GM19239 (cell line): ENCODE measurements at places on chromosomes 13 and 19.
A peak's percentile ranks its signal among the peaks of the same experiment; 100 is the strongest.

DNA sequence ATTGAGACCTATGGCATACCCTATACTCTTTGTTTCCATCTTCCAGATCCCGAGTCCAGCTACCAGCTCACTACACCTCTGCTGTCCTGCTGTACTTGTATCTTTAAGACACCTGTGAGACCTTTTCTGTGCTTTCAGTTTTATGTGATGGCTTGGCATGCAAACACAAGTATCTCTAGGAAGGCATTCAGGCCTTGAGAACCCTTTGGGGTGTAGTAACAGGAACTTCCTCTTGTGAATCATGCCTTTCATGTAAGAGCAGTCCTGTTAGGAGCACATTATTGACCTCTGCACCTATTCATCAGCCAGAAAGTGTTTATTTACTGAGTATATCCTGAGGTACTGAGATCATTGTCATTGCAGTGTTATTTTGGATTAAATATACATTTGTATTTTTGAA lies 87.0 kb upstream of the HTR2A start:
- peak; percentile 36 for DNase-seq

DNA sequence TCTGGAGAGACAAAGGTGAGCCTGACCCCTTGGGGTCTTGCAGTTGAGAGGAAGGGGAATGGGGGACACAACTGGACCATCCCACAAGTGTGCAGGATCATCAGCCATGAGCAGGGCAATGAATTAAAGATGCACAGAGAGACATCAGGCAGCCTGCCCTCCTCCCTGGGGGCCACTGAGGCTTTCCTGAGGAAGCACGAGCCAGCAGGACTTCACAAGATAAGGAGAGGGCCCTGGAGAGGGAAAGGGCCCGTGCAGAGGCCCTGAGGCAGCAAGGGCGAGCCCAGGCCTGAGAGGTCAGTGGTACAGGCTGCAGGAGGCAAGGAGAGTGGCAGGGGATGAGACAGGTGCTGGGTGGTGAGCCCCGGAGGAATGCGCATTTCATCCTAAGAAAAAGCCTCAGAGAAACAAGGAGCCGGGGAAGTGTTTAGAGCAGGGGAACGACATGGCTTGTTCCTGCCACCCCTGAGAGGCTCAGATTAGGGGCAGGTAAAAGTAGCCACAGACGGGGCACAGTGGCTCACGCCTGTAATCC lies 9.0 kb upstream of the PRKD2 start:
- DNase-seq = no peak

- DNase-seq = no peak
Observed at GRCh38 chr13:111370570-111371535, 50.4 kb downstream of the TEX29 start.

DNA sequence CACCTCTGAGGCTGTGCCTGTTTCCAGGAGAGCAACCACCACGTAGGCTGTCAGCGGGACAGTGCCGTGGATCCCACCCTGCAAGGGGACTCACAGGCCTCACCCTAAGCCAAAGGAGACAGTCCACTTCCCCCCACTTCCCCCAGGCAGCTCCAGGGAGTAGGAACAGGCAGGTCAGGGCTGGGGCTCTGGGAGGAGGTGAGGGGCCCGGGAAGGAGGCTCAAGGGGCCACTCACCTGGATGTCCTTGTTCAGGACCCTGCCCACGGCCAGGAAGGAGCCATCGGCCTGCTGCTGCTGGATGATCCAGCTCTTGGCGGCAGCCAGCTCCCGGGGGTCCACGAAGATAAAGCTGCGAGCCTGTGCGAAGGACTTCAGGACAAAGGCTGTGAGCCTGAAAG lies 25.6 kb downstream of the F2RL3 start:
- no peak for DNase-seq

DNA sequence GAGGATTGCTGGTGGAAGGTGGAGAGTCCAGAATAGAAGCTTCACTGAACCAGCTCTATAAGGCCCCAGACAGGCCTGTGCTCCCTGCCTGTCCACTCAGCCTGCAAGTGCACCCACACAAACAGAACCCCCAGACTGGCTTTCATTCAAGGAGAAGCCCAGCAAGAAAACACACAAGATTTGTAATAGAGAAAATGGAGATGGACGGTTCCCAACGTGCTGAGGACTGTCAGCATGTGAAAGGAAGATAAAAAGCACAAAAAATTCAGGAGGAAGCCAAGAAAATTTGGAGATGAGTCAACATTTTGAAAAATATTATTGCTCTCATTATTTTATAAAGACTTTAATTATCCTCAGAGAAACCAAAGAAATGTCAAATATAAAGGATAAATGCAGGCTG lies 218.2 kb upstream of the SLC10A2 start:
- no peak for DNase-seq

- DNase-seq = no peak
Observed at GRCh38 chr19:14149509-14149994, 13.2 kb upstream of the ASF1B start.

- DNase-seq = no peak
Observed at GRCh38 chr13:110233181-110233950, 73.6 kb downstream of the COL4A1 start.

DNA sequence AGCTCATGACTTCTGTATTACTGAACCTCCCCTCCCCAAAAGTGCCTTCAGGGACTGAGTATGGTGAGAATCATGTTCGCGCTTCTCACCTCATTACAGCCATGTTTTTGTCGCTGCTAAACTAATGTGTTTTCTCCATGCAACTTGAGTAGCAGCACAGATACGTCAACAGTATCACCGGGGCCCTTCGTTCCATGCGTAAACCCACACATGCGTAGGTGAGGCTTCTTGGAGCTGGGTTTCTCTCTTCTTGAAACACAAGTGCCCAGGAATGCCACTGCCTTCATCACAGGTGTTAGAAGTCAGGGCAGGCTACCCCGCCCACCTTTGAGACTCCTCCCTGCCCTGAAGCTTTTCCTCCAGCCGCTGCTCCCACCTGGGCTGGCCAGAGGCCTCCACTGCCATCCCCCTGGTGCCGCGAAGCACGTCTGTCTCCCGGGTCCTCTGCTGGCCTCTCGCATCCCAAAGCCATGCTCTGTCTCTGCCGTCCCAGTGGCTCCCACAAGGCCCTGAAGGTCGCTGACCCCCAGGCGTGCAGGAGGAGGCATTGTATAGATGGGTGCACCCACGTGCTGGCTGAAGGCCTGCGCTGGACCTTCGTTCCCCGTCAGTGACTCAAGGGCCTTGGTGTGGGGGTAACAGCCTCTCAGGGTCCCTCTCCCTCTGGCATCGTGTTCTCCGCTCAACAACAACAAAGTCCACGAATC lies 135.3 kb upstream of the MCF2L start:
- no peak for DNase-seq

GRCh38 chr13:41622432-41623429 lies 165.4 kb downstream of the RGCC start:
- DNase-seq = no peak

GRCh38 chr19:3184847-3185460 lies 776 bp upstream of the NCLN start:
- no peak for DNase-seq

- DNase-seq = no peak
Observed at GRCh38 chr13:106003651-106004050, 531.8 kb downstream of the EFNB2 start.

DNA sequence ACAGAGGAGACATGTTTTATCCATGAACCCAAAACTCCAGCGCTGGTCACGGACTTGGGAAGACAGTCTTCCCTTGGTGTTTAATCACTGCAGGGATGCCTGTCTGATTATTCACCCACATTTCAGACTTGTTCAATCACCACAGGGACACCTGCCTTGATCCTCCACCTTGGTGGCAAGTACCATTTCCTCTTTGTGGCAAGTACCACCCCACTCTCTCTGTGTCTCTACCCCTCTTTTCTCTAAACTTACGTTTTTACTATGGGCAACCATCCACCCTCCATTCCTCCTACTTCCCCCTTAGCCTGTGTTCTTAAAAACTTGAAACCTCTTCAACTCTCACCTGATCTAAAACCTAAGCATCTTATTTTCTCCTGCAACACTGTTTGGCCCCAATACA lies 16.8 kb downstream of the ZNF83 start:
- no peak for DNase-seq

DNA sequence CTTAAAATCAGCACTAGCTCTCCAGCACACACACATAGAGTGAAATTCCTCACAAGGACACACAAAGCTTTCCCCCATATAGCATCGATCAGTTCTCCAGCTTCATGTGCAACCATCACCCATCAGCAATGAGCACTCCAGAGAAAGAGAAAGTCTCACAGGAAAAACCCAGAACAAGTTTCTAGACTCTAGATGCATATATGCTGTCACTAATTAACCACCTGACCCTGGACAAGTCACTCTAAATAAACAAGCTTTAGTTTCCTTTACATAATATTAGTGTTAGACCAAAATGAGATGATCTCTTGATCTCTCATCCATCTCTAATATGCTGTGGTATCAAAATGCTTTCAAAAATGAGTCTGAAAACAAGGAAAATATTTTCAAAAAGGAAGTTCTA lies 81.2 kb downstream of the TBC1D4 start:
- DNase-seq = no peak

- no peak for DNase-seq
Observed at GRCh38 chr13:84230568-84230967, 348.3 kb upstream of the SLITRK1 start.

GRCh38 chr13:20190481-20191310 lies 2.0 kb downstream of the GJB2 start:
- no peak for DNase-seq

- no peak for DNase-seq
Observed at GRCh38 chr13:42880056-42880605, 98.7 kb downstream of the FAM216B start.

GRCh38 chr19:40274585-40275544 lies 10.3 kb downstream of the AKT2 start:
- DNase-seq = peak; percentile 53

GRCh38 chr13:49596221-49596620 lies 10.9 kb upstream of the RCBTB1 start:
- DNase-seq = no peak

DNA sequence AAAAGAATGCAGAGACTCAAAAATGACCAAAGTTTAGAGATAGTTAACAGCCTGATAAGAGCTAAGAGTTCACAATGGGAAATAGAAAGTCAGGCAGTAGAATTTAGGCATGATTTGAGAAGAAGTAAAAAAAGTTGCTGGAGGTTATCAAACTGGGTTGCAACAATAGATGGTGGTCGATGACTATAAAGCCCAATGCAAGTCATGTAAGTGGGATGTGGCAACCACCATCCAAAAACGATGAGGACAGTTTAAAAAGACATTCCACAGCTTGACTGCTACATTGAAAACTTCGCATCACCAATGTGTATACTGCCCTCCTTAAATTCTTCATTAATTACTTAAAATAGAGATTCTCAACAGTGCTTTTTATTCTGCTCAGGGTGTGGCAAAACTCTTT lies 19.7 kb downstream of the ELF1 start:
- DNase-seq = no peak

DNA sequence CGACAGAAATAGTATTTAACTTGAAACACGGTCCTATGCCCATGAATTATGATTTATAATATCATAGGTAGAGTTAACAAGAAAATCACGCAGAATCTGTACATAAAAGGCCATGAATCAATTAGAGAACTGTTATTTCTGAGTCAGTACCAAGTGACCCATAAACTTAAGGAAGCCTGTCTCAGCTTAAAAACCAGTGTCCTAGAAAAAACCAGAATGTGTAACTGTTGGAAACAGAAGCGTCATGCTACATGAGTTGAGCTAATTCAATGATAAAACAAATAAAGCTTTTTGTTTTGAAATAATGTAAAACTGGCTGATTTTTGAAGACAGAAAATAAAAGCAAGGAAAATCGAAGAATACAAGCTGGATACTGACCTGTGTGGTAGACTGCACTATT lies 34.8 kb upstream of the SGCG start:
- no peak for DNase-seq

GRCh38 chr19:34096020-34096915 lies 76.0 kb upstream of the LSM14A start:
- DNase-seq = no peak

GRCh38 chr13:93624311-93624777 lies 397.7 kb downstream of the GPC6 start:
- no peak for DNase-seq

GRCh38 chr19:39631178-39631577 lies 24.5 kb upstream of the LGALS16 start:
- DNase-seq = no peak

GRCh38 chr13:90448466-90449037 lies 898.9 kb upstream of the MIR17HG start:
- DNase-seq = no peak

GRCh38 chr19:50358483-50359327 lies 6.7 kb downstream of the NAPSA start:
- DNase-seq = no peak

DNA sequence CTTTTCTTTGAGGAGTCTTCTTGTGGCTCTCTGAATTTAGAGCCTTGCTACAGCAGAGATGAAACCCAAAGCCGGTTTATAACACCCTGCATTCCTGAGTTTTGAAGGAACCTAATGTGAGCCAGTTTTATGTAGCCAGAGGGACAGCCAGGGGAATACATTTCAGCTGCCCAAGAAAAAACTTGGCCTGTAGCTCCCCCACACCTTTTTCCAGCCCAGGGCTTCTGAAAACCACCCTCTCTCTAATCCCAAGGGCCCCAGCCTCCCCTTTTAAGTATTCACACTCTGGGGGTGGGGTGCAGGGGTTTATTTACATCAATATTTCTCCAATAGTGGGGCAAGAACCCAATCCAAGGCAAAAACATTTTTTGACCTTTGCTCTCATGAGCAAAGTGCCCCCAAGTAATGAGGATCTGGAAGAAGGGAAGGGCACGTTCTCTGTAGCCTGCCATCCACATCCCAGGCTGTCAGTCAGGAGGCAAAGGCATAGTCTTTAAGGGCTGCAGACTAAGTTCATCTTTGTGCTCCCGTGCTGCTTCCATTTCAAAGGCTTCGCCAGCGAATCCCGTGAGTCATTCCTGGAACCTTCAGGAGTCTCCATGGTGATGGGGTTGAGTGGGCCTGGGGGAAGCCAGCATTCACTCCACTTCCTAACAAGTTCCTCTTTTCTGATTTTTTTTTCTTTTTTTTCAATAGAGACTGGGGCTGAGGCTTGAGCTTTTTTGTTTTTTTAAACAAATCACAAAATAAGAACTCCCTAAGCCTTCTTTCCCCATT lies 33.2 kb upstream of the MEDAG start:
- DNase-seq = no peak

- no peak for DNase-seq
Observed at GRCh38 chr19:51365211-51365964, 800 bp downstream of the ETFB start.

GRCh38 chr13:55528434-55528833 lies 1612.3 kb upstream of the PRR20A start:
- no peak for DNase-seq

DNA sequence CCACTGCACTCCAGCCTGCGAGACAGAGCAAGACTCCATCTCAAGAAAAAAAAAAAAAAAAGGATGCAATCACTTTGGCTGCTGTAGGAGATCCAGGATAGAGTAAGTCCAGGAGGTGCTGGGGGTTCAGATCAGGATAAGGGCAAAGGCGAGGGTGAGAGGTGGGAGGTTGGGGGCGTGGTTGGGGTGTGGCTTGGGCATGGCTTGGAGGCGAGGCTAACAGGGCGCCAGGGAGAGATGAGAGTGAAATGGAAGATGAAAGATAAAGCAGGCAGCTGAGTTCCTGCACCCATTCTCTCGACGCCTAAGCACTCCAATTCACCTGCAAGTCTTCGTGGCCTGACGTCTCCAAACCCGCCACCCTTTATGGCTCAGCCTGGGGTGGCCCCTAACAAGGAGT lies 25.0 kb upstream of the ZNRF4 start:
- DNase-seq = no peak
